ENCODE measurements at places on chromosomes 1 and 21.

DNA sequence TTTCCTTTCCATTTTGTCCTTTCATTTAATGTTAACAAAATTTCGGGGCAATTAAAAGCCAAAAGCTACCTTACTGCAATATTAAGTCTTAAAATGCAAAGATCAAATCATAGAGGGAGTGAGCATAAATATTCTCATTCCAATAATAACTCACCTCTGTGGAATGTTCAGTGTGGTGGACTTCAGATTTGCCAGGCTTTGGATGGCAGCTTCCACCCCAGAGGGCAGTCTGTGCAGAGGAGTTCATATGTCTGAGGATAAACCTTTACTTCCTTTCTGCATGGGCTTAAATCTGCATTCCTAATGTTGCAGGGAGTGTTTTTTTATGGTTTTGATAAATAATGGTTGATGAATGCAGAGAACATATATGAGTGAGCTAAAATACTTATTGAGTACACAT lies 16.3 kb downstream of the KIAA0040 start:
- no peak for DNase-seq

DNA sequence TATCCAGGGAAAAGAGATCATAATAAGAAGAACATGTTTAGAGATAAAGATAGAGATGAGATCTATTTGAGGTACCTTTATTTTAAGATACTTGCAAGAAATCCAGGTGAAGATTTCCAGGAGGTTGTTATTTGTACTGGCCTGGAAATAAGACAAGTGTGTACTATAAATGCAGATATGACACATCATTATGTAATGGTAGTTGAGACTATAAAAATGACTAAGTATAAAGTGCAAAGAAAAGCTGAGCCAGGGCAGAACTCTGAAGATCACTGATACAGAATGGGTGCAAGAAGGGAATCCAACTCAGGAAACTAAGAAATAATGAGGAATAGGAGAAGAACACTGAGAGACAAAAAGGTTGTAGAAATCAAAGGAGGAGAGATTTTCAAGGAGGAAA lies 378.2 kb upstream of the PBX1 start:
- no peak for DNase-seq

- DNase-seq: peak; percentile 79
Observed at GRCh38 chr21:42661688-42662429, 8.4 kb downstream of the PDE9A start.

DNA sequence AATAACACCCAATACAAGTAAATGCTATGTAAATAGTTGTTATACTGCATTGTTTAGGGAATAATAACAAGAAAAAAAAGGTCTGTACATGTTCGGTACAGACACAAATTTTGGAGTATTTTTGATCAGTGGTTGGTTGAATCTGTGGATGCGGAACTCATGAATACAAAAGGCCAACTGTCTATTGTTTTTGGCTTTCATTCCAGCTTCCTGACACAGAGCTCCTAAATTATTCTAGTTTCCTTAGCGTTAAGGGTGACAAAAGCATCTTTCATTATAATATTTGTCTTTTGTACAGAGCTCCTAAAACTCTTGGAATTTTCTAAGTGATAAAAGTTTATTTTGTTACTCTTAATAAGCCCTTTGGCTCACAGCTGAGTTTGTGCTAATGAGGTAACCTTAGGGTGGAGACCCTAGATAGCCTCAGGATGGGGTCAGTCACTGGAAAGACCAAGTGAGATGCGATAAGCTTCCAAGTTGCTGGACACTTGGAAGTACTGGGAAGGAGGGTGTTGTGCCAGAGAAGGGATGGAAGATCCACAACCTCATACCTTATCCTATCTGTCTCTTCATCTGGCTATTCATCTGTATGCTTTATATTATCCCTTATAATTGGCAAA lies 57.4 kb upstream of the PRRC2C start:
- no peak for DNase-seq

DNA sequence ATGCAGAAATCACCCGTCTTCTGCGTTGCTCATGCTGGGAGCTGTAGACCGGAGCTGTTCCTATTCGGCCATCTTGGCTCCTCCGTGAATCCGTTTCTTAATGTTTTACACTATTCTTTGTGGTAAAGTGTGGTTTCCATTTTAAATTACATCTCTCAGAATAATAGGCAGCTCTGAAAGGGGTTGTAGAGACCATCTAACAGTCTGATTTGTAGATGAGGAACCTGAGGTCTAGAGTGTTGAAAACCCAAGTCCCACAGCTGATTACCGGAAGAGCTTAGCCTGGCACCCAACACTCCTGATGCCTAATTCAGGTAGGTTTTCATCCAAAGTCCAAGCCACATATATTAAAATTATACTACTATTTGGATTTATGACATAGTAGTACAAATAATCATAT lies 144.0 kb downstream of the LEPR start:
- DNase-seq: no peak

DNA sequence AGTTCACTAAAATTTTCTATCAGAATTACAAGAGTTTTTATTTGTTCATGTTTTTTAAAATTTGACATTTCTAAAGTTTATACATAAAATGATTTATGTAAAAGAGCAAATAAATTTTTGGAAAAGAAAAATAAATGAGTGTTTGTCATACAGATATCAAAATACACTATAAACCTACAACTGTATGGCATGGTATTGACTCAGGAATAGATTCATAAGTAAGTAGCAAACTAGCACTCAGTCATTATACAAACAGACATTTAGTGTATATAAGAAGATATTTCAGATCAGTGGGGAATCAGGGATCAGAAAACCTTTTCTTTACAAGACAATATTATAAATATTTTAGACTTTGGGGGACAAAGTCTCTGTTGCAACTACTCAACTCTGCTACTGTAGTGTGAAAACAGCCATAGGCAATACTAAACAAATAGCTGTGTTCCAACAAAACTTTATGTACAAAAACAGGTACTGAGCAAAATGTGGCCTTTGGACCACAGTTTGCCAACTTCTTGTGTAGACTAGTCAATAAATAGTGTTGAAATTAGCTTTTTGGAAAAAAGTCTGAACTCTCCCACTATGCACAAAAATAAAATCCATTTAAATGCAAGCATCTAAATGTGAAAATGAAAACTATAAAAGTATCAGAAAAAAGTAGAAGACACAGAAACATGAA lies 508.8 kb upstream of the CAMK1G start:
- no peak for DNase-seq

DNA sequence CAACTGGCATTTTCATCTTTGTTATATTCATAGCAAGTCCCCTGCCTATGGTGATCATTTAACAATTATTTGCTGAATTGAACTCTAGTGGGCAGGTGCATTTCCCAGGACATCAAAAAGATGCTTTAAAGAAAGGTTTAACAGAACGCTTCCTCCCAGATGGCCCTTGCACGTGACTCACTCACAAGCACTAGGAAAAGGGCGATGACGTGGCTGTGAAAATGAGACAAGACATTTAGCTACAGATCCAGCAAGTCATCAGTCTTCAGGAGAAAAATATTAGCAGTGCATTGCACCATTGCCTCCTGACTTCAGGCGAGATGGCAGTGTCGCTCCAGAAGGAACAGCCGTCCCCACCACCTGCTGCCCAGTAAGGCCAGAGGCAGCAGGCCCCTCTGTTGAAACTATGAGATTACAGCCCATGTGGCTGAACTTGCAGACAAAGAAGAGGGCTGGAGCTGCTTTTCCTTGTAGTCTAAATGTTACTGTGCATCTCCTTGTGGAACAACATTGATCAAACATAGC lies 37.2 kb downstream of the DSCAM start:
- DNase-seq: no peak

GRCh38 chr1:30779294-30780071 lies 21.9 kb upstream of the LAPTM5 start:
- DNase-seq: peak; percentile 93

- peak; percentile 71 for DNase-seq
Observed at GRCh38 chr1:112849425-112850033, 106.5 kb downstream of the SLC16A1 start.

DNA sequence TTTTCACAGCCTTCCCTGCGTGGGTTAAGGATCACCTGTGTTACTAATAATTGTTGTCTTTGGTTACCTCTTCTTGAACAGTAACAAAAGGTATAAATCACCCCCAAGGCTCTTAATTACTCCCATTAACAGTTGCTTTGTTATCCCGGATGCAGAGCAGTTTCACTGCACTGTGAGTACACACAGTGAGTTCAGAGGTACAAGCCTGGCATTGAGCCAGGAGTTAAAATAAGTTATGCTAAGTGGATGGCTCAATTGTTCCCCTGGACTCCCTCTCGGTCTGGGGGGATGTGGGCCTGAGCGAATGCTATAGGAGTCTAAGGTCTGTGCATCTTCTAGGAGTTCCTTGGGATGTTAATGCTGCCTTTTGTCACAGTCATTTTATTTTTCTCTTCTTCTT lies 258.3 kb downstream of the ATG4C start:
- no peak for DNase-seq

DNA sequence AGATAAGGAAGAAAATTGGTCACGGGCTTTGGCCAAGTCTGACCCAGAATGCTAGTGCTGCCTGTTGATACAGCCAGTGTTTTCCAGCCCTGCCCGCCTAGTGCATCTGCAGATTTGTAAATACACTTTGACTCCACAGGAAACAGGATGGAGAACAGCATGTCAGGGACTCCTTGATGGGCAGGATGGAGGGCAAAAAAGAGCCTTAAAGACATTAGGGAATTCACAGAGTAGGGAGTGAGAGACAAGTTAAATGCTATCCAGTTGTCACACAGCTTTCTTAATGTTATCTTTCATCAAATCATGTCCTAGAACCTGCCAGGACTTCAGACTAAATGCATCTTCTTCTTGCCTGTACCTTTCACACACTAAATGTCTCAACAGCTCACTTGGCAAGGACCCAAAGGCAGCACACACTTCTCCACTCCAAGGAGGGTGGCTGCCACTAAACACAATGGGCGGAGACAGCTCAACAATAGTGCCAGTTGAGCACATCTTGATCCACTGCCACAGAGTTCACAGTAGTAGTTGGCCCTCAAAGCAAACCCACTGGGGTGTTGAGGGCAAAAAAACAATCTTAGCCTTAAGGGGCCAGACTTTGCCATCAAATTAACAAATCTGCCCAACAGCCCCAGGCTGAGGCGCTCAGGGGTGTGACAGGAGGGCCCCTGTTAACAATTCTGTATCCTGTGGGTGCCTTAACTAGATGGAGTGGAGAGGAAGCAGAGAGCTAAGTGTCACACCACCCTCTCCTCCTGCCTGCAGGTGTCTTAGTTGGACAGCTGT lies 2.7 kb downstream of the HIVEP3 start:
- DNase-seq: no peak

- peak; percentile 8 for DNase-seq
Observed at GRCh38 chr21:43934116-43934515, 69.1 kb downstream of the AGPAT3 start.

DNA sequence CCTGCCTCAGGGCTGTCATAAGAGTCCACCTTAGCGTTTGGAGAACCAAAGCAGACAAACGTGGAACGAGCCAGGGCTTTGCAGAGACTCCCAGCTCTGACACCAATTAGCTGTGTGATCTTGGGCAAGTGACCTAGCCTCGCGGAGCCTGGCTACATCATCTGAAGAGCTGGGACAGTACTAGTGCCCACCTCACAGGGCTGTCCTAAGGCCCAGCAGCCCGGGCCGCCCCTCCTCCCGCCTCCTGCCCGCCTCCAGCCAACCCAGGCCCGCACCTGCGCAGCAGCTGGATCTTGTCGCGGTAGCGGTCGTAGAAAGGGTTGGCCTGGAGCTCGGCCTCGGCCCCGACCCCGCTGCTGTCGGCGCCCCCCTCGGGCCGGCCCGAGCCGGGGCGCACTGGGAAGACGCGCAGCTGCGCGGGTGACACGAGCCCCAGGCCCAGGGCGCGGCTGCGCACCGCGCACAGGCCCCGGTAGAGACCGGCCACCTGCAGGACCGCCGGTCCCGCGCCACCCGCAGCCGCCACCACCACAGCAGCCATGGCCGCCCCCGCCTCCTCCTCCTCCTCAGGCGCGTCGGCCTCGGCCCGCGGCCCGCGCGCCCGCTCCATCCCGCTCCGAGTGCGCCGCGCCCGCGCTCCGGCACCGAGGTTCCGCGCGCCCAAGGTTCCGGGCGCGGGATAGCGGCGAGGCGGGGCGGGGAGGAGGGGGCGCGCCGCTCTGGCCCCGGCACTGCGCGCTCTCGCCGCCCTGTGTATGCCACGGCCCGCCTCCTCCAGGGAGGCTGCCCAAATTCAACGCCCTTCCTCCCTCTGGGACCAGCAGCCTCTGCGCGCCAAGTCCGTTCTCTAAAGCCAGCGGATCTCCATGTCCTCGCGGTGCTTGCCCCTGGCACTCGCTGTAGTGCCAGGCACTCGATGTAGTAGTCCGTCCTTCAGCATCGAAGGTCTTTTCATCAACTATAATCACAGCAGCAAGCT lies at the start of gene ATPAF1:
TSS of gene ATPAF1 (minus strand) at position 583 of the 979 bp plus-strand sequence. CDS start at position 541, 42 bp downstream.
- DNase-seq: peak; percentile 74

DNA sequence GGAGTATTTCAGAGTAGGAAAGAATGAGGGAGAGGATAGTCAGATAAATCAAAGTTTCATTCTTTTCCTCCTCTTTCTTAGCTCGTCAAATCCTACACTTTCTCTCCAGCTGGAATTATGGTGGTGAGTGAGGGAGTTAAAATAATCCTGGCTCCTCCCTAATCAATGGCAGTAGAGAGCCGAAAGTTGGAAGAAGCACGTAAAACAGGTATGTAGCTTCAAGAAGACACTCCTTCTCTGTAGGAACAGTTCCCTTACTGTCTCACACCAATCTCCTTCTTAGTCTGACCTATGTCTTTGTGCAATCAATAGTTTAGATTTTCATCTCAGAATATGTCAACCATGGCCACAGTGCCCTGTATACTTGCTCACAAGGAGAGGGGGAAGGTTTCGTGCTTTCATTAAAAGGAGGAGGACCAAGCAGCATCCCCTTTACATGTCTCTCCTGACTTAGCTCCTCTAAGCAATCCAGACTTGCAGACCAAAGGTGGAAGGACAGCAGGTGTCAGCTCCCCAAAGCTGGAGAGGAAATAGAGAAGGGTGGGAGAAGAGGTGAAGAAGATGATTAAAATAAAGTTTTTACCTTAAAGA lies 878 bp downstream of the MINDY1 start:
- DNase-seq: no peak

GRCh38 chr1:201970334-201971159 lies 11.9 kb upstream of the RNPEP start:
- DNase-seq: no peak

DNA sequence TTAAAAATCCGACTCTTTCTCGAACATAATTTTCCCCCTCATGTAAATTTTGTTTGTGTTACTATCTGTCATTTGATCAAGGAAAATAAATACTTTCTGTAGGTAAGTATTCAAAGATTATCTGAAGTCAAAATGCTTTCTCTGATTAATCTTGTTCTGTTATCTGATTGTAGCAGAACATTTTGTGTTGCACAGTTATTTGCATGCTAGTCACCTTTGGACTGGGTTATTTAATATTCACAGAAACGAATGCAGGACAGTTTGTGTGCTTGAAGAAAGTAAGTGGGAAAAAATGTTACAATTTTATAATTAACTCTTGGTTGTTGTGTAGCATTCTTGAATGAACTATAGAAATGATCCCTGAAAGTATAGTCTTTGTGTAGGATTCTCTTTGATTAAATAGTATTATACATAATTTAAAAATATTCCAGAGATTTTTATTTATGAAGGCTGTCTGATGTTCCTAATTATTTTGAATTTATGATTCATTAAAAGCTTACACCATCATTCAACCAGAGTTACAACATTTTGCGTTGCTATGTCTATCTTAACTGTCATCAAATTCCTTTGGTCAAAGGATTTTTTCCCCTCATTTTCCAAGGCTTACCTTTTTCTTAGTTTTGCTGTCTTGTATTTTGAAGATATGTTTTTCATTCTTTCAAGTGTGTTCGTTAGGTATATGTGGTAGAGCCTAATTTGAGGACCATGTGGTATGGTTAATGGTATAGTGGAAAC lies 176.6 kb downstream of the GIPC2 start:
- no peak for DNase-seq
